ENCODE measurements at places on chromosomes 7 and 10.

GRCh38 chr7:84021292-84021908 is 173.2 kb downstream of the SEMA3A start:
- DNase-seq = no peak

GRCh38 chr7:139656387-139656786 is 121.4 kb downstream of the HIPK2 start:
- no peak for DNase-seq

DNA sequence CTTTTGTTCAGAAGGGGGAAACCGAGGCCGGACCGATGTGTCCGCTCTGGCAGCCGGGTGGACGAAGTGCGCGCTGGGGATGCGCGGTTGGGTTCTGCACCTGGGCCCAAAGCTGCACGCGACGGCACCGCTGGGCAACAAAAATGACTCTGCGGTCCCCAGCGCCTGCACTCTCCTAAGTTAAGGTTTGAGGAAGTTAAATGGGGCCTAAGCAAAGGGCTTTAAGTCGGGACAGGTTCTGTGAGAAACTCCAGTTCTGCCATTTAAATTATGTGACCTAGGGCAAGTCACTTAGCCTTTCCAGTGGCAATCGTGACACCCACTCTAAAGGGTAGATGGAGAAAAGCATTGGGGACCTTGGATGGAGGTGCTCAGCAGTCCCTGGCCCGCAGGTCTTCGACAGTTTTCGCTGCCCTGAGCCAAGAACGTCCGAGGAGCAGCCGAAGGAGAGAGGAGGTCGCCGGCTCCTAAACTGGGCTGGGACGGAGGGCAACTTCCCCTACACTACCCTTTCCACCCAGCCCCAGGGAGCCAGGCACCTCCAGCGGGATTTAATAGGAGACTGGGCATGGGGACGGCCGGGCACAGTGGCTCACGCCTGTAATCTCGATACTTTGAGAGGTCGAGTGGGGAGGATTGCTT is 534 bp upstream of the ACBD5 start:
- DNase-seq = no peak

DNA sequence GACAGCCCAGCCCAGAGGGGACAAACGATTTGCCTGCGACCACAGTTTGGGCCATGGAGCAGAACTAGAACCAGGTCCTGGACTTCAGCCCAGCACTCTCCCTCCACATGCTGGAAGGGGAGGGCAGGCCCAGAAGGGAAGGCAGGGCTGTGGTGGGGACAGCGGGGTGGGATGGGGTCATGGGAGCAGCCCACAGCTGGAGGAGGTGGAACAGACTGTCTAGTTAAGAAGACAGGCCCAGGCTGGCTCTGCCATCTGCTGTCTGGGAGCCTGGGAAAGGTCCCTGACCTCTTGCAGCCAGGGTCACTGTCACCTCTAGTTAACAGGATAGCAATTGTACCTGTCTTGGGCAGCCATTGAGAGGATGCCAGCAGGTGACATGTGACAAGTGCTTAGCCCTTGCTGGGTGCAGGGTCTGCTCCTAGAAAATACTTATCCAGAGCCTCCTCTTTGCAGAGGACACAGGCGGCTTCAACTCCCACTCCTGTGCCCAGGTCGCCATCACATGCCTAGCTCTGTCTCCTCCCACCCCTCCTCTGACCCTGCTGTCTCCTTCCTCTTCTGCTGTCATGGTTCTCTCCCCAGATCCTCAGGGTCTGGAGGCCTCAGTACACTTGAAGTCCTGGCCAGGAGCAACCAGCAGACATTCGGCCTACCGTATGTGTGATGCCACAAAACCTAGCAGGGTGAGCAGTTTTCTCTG is 37.0 kb upstream of the CHST15 start:
- no peak for DNase-seq

DNA sequence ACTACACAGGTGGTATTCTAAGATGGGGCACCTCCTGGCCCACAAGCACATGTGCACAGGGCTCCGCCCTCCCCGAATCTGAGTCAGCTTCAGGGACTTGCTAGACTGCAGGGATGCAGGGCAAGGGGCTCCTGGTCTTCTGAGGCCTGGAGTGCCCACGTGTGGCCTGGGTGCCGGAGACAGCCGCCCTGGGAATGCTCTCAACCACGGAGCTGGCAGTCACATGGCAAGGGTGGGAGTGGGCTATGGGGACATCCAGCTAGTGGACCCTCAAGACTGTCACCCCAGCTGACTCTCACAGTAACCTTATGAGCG is 42.7 kb downstream of the CFAP46 start:
- no peak for DNase-seq

DNA sequence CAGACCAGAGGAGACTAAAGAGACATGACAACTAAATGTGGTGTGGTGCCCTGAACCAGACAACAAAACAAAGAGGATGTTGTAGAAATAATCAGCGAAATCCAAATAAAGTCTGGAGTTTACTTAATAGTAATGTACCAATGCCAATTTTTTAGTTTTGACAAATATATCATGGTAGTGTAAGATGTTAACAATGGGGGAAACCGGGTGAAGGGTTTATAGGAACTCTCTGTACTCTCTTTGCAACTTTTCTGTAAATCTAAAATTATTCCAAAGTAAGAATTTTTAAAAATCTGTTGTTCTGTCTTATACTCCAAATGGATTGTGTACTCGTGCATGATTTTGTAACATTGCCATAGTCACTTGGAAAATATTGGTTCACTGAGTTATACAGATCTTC is 129.3 kb downstream of the CNNM2 start:
- DNase-seq = no peak

- DNase-seq = no peak
Observed at GRCh38 chr10:96270571-96270970, 798 bp downstream of the BLNK start.

DNA sequence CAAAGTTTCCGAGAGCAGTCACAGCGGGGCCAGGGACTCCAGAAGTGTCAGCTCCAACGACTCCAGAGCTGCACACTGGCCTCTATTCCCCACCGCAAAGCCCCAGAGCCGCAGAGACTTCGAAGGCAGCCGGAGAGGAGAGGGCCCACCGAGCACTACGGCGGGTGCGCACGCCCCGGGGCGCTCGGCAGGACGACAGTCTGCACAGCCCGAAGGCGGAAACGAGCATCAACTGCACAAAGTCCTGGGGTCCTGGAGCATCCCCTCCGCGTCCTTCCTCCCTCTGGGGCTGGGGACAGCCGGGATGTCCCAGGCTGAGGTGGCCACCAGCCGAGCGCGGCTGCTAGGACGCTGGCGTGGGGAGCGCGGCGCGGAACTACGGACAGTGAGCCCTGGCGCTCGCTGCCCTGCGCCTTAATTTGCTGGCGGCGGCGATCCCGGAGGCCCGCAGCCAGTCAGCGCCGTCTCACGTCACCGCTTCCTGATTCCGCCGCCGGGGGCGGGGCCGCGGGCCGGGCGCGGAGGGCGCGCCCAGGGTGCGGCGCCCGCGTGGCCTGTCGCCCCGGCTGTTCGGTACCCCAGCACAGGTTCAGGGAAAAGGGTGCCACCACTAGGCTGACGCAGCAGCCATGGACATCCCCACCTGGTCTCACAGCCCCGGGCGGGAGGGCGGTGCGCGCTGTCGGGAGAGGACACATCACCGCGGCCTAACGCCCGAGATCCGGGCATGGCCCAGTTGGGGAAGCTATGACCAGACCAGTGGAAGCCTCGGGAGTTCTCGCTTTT is at the start of gene TBX20:
Gene TBX20 (minus strand): TSS at position 391 of the 786 bp plus-strand sequence. CDS start 480 bp downstream, outside the sequence.
- DNase-seq = no peak

- DNase-seq = no peak
Observed at GRCh38 chr10:103691723-103692435, 163.5 kb downstream of the SH3PXD2A start.

DNA sequence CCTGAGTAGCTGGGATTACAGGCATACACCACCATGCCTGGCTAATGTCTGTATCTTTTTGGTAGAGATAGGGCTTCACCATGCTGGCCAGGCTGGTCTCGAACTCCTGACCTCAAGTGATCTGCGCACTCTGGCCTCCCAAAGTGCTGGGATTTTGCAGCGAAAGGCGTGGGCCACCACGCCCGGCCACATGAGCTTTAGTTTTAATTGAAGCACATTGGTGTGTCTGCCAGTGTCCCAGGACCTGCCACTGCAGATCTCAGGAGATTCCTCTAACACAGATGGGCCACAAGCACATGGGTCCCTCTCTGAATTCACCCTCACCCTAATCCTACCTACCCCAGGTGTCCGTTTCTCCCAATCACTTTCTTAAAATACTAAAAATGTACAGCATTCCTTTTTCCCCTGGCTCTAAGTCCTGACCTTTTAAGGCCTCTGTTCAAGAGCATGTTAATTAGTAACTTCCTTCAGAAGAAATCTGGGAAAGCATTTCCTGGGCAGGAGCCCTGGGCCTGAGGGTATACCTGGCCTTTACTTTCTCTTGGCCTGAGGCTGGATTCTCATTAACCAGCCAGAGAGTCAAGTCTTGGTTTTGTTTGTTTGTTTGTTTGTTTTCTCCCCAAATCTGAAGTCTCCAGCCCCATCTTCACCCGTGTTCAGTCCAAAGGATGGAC is 82.6 kb downstream of the PRPF18 start:
- DNase-seq = no peak

GRCh38 chr7:134908289-134908688 is 78.0 kb upstream of the AGBL3 start:
- DNase-seq = no peak

DNA sequence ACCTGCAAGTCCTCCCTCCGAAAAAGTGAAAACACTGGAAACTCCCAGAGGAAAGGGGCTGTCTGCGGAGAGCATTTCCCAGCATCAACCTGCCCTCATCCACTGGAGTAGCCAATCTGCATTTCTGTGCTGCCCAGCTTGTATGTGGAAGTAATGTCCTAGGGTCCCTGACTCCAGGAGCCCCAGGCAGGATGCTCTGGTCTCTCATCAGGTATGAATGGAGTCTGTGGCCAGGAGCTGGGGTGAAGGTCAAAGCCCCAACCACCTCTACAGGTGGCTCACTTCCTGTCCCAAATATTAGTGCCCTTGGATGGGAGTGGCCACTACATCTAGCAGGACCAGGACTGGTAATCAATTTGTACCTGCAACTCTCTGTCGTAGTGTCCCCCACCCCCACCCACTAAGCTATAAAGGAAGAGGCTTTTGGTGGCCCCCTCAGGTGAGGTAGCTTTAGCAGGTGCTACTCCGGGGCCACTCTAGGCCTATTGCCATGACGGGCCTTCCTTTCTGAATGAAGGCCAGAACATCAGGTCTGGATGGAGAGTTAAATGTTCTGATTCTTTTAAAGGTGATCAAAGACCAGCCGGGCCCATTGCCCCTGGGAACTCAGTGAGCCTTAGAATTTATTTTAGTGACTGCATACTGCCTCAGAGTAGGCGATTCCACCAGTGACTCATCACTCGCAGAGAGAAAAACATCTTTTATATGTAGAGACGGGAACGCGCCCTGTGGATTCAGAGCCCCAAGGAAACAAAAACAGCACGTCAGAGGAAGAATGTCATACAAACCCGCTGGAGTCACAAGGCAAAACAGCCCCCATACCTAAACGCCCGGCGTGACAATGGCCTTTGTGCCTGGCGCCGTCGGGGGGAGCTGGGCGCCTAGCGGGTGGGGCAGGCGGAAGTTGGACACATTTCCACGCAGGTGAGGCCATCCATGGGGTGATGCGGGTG is 13.0 kb downstream of the EN2 start:
- no peak for DNase-seq

GRCh38 chr7:159084069-159084801 is 60.4 kb downstream of the VIPR2 start:
- no peak for DNase-seq

GRCh38 chr10:72906446-72906845 is 12.9 kb downstream of the OIT3 start:
- no peak for DNase-seq

DNA sequence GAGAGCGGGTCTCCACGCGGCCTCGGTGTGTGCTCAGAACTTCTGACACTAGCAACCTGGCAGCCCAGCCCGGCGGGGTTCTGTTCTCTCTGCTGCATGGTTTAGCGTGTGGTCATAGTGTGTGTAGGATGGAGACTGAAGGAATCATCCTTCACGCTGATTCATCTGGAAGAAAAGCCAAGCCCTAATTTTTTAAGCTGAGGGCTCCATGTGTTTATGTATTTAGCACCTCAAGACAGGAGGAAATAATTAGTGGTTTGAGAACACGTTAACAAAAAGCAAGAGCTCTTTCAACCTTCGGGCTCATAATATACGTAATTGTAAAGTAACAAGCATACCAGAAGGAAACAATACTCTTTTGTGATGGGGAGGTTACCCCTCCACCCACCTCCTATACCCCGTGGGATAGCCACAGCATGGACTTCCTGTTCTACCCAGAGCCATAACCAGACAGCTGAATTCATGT is 504.6 kb upstream of the MKI67 start:
- no peak for DNase-seq

DNA sequence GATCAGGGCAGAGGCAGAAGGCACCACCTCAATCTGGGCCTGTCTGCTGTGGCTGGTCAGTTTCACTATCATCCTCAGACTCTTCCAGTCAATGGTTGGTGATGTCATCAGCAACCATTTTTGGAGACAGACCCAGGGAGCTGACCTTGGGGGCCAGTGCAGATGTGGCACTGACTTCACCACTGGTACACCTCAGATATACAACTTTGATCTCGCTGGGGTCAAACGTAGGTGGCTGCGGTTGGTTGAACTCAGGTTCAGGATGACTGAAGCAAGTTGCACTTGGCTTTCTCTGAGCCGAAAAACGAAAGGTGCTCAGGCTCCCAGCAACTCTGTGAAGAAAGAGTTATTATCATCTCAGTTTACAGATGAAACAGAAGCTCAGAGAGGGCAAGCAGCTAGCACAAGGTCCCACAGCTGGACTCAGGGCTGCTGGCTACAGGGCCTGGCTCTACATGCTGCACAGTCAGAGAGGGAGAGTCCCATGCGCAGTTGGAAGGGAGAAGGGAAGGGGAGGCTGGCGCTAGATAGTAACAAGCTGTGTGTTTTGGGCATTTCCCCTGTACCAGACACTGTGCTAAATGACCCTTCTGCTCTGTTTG is 27.2 kb downstream of the ANKRD16 start:
- DNase-seq = no peak

DNA sequence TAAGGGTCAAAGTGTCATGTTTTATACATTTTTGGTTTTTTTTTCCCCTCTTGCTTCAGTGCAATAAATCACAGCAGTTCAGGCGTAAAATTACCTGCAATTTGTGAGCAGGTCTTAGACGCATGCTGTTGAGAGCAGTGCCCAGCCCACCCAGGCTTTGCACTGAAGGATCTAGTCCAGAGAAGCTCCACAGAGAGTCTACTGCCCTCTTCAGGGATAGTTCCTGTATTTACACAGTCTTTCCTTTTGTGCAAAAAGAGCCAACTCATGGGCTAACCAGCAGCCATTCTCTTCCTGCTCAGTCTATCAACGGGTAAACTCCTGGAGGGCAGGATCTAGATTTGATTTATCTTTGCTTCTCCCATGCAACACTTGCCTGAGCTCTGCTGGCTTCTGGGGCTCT is 82.2 kb upstream of the NAMPT start:
- no peak for DNase-seq

GRCh38 chr7:23680414-23681405 is 711 bp downstream of the FAM221A start:
- peak; percentile 65 for DNase-seq
